Peyer's patch (tissue), 4 donors: ENCODE measurements at places on chromosomes 7 and 10.
A peak's percentile ranks its signal among the peaks of the same experiment; 100 is the strongest.

GRCh38 chr7:114659409-114660125, 245.0 kb downstream of the FOXP2 start:
- no peak for DNase-seq

- no peak for DNase-seq
These were observed 1.1 kb upstream of the AQP1 start for GRCh38 chr7:30910411-30911073.

- no peak for DNase-seq
These were observed 55.3 kb downstream of the ADCYAP1R1 start for GRCh38 chr7:31107106-31108090.

- no peak for DNase-seq
These were observed 333.8 kb downstream of the ABCA13 start for GRCh38 chr7:48505051-48505450.

- no peak for DNase-seq
These were observed 46.4 kb downstream of the KMT2E start for GRCh38 chr7:105060437-105060836.

- DNase-seq, result no peak
These were observed 23.2 kb downstream of the PLXNA4 start for GRCh38 chr7:132553031-132553430.

DNA sequence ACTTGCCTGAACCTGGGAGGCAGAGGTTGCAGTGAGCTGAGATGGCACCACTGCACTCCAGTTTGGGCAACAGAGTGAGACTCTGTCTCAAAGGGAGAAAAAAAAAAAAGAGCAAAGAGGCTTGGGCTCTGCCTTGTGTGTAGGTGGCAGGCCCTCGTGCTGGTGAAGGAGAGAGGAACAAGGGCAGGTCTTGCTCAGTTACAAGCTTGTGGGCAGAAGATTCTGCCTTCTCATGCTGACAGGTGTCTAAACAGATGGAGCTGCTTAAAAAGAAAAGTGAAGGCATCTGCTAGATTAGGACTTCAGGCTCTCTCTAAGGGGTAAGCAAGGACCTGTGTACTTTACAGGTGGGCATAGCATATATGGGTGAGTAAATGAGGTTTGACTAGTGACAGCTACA, 65.5 kb upstream of the TRIM8 start:
- no peak for DNase-seq

DNA sequence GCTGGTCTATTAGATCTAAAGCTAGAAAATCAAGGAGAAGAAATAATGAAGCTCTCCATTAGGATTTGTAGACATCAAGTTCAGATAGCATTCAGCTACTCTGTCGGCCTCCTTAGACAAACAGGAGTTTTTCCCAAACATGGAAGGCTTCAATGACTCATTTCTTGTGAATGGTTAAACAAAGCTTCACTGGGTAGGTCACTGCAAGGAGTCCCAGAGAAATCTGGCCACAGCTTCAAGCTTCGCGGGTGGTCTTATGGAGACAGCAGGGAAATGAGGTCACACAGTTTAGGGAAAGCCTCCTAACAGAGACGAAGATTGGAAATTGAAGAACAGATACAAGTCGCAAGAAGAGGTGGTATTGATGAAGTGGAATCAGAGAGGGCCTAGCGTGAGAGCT, 22.6 kb upstream of the LRRC72 start:
- no peak for DNase-seq

DNA sequence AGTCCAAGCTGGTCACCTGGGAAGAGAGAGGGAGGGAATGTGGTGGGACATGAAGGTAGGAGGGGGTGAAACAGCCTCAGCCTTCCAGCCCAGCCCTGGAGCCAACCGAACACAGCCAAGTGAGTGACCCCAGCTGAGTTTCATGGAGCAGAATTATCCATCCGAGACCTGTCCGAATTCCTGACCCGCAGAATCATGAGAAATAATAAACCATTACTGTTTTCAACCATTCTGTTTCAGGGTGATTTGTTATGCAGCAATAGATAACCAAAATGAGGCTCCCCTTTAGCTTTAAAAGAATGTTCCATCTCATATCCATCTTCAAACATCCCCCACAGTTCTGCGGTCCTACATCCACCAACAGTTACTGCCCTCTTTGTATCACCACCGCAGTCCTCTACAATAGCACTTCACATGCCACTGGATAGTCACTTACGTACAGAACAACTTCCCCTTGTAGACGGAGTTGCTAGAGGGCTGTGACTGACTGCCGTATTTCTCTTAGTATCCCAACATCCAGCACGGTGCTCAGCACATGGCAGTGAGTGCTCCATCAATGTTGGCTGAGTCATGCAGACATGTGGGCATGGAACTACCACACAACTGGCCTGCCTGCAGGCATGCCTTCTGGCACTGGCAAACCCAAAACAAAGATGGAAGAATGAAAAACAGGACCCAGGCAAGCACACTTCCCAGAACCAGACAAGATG, 18.5 kb downstream of the KIAA1549 start:
- DNase-seq, result no peak

DNA sequence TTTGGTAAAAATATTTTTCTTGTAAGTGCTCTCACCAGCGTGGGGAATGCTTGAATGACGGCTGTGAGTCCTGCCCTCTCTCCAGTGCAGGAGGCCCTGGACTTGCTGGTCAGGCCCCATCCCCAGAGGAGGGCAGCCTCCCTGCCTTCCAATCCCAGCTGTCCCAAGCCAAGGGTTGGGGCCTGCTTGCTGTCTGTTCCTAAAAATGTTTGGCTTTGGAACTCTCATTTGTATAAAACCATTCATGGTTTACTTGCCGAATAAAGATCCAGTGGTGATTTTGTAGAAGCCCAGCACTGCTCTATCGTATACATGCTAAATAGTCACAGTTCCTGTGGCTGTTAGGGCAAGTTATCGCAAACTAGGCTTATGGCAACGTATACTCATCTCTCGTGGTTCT, 121.7 kb downstream of the GLRX3 start:
- DNase-seq, result no peak

GRCh38 chr7:44097064-44097932, 6.8 kb upstream of the AEBP1 start:
- DNase-seq, result no peak

DNA sequence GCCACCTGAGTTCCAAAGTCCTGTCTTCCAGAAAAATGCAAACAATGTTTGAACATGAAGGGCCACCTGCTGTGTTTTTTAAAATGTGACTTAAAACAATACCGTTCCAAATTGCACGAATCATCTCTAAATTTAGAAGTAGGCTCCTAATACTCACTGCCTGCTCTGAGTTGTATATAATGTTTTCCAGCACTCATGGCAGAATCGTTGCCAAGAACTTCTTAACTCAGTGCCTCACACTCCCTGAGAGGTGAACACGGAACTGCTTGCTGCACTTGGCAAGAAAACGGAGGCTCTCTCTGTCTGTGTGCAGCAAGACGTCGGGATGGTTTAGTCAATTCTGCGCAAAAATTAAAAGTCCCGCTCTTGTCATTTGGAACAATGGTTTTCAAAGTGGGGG, 757.3 kb upstream of the AUTS2 start:
- no peak for DNase-seq

DNA sequence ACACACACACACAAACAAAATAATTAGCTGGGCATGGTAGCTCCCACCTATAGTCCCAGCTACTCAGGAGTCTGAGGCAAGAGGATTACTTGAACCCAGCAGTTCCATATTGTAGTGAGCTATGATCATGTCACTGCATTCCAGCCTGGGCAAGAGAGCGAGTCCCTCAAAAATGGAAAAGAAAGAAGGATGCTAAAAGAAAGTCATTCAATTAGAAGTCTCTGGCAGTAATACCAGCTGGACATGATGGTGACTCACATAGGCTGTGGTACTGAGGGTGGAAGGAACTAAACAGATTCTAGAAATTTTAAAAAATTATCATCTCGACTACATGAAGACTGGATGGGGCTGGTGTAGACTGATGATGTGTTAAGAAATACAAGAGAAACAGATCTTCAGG, 385.3 kb downstream of the ETV1 start:
- DNase-seq, result no peak

GRCh38 chr7:142319970-142320369, 62.1 kb upstream of the PRSS58 start:
- no peak for DNase-seq

GRCh38 chr10:90674461-90674860, 183.4 kb downstream of the HTR7 start:
- DNase-seq, result no peak

GRCh38 chr10:61172182-61172926, 228.4 kb upstream of the RHOBTB1 start:
- no peak for DNase-seq

- no peak for DNase-seq
These were observed 172.0 kb upstream of the TNRC18 start for GRCh38 chr7:5595545-5596045.

DNA sequence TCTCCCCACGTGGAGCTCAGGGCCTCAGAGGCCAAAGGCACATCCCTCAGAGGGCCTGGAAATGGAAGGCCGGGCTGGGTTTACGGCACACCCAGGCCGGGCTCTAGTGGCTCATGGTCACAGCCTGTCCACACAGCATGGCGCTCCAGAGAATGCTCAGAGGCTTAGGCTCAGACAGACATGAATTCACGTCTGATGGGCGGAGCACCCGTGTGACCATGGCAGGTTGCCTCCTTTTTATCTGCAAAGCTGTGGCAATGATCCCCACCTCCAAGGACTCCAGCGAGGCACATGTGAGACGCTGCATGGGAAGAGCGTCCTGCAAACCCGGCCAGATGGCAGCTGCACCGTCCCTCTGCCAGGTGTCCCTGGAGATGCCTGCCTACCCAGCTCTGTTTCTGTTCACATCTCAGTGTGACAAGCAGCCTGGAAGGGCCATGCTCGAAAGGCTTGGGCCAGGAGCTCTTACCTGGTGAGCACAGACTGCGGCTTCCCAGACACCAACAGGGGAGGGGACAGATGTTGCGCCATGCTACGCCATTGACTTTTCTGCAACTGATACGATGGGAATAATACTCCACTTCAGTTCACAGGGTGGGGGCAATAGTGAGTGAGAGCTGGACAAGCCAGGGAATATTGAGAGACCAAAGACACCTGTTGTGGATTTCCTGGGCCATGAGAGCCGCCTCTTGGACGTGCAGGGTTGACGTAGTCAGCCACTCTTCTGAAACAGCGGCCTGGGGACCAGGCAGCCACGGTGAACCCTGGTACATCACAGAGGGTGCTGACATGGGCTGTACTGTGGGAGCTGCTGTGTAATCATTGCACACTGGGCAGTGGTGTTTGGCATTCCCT, 34.4 kb upstream of the FAM20C start:
- no peak for DNase-seq

DNA sequence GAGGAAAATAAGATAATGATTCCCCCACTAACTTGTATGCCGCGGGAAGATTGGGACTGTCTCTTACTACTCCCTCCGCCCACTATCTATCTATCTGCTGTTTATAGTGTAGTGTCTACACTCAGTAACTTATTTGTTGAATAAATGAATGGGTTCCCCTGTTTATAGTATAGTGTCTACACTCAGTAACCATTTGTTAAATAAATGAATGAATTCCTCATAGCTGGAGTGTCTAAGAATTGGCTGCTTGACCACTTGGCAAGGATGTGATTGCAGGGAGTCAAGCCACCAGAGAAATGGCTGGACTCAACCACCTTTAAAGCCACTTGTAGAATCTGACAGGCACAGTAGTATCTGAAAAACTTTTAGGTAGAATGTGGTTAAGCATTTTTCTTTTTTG, 147.1 kb downstream of the TRIL start:
- DNase-seq, result no peak

DNA sequence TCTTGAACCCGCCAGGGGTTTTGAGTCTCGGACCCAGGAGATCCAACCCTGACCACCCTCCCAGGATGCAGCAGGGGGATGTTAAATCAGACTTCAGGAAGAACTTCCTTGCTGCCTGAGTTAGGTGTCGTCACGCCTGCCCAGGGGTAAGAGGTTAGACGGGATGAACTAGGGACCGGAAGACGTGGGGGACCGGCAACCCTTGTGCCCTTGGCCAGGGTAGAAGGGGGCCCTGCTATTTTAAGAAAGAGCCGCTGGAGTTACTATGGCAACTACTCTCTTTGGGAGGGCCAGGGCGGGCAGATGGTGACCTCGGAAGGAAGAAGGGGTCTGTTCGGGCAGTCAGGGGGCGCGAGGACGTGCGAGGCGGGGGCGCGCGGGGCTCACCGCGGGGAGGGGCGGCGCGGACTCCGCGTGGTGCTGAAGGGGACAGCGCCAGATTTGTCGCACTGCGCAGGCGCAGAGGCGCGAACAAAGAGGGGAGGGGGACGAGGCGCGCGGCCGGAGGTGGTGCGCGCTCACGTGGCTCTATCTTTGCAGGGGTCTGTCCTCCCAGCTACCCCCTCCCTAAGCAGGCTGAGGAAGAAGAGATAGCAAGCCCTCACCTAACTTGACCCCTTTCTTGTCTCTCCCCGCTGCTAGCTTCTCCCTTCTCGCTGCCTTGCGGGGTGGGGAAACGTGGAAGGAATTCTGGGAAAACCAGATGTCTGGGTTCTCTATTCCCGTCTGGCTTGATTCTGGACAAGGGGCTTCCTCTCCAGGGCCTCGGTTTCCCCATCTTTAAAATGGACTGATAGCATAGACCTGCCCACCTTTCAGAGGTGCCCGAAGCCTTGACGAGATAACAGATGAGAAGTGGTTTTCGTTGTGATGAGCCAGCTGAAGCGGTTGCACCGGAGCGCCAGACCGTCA, 940 bp upstream of the PSD start:
- DNase-seq, result peak; percentile 71

- no peak for DNase-seq
These were observed 23.5 kb upstream of the KCNMA1 start for GRCh38 chr10:77661100-77661499.

DNA sequence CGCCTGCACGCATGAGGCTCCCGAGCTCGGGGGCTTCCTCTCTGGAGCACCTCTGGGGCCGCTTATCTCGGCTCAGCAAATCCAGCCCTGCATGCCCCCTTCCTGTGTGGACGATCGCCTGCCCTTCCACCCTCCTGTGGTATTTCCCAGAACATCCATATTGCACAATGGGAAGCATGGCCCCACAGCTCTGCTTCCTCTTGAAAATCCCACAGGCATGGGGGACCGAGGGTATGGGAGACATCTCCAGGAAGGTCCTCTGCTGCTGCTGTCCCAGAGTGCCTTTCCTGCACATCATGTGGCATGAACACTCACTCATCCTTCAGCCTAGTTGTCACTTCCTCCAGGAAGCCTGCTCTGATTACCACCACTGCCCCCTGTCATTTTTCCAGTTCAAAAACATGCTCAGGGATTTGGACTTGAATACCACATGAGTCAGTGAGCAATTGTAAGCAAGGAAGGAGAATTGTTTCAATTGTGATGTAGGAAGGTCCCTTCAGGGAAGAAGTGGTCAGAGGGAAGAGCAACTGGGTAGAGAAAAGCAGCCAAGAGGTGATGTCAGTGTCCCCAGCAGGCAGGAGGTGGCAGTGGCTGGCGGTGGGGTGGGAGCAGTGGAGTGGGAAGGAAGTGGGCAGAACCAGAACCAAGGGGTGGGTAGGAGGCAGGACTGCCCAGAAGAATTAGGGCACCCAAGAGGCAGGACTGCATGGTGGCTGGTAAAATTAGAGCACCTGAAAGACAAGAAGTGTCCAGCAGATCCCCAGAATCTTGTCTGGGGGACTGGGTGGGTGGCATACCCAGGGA, 67.5 kb upstream of the ZMIZ1 start:
- DNase-seq, result no peak

- no peak for DNase-seq
These were observed 300.0 kb upstream of the C7orf33 start for GRCh38 chr7:148290538-148290937.
